Activated T-helper 9 cell treated with anti-CD3 and anti-CD28 coated beads, Interleukin-2, amount 50 U/mL, for 16 hours (primary cell): ENCODE measurements at places on chromosomes 2 and 18.

- no peak for DNase-seq
Observed at GRCh38 chr2:84963692-84964405, 7.1 kb upstream of the KCMF1 start.

DNA sequence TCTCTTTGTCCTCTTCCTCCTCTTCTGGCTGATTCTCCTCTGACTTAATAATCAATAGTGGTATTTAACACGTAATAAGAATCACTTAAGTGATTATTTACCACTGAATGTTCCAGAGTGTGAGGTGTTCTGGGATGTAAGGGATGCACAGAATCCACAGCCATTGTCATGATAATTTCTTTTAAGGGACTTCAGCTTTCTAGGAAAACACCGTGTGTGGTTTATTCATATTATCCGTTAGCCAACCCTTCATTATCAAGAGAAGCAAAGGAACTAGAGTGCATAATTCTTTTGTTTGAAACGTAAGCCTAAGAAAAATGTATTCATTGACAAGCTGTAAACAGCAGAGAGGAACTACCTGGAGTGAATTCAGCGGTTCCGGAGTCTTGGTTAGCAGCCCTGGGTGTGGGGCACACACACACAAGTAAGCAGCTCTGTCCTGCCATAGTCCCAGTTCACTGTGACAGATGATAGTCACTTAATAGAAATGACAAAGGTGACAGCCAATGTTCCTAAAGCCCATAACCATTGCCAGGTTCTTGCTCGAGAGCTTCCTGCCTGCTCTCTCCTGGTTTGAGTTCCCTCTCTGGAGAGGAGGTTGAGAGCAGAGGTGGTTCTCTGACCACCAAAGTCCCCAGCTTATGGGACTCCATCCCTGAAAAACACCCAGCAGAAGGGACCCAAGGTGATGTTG lies 101.9 kb downstream of the ACOXL start:
- DNase-seq, result no peak

GRCh38 chr2:273333-273732 lies 8.6 kb downstream of the ACP1 start:
- no peak for DNase-seq

- DNase-seq, result no peak
Observed at GRCh38 chr2:3659447-3660432, 1.7 kb downstream of the ALLC start.

- no peak for DNase-seq
Observed at GRCh38 chr2:144067506-144067905, 452.4 kb downstream of the ZEB2 start.

DNA sequence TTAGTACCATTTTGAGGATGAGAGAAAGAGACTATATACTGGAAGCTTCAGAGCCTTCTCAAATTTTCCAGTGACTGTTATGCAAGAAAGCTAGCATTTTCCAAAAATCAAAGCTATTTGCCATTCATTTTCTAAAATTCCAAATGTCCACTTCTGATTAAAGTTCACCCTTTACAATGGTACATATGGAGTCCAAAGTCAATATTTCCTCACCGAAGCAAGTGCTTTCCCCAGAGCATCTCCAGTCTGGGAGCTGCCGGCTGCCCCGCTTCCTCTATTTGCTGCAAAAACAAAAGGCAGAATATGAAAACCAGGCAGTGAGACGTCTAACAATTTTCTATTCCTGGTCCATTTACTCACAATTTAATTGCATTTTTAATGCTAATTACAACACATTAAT lies 302.0 kb upstream of the CCDC68 start:
- DNase-seq, result no peak

DNA sequence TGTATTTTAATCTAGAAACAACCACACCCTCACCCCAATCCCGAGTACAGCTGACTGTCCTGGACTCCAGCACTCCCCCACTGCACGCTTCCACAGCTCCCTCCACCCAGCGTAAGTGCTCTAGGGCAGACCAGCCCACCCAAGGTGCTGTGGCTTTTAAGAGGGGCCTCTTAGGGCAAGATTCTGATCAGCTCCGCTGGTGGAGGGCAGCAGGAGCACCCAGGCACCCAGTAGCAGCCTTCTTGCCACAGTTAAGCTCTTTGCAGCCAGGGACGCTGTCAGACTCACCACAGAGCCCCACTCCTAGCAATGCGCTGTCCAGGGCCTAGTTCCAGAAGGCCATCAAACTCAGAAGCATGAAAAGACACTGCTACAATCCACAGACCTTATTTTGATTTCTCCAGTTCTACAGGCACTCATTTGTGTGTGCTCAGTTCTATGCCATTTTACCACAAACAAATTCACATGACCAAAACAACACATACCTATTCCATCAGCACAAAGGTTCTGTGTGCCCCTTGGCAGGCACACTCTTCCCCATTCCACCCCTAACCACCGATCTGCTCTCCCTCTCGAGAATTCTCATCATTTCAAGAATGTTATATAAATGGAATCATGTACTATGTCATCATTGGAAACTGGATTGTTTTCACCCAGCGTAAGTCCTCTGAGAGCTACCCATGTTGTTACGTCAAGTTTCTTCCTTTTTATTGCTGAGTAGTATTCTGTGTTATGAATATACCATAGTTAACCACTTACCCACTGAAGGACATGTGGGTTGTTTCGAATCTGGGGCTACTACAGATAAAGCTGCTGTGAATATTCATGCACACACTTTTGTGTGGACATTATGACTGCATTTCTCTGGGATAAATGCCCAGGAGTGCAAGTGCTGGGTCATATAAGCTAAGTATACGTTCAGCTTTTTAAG lies 40.4 kb downstream of the PTPN2 start:
- no peak for DNase-seq

DNA sequence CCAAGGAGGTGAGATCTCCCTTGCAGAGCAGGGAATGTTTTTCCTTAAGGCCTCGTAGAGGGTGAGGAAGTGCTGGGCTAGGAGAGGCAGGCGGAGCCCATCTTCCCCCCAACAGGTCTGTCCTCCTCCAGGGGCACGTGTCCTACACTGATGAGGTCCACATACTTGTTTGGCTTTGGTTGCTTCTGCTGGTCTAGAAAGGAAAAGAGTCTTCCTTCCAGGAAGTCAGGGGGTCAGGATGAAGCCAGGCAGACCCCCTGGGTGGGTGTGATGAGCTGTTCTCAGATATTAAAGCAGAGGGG lies 6.0 kb downstream of the SH3BP4 start:
- DNase-seq, result no peak

- no peak for DNase-seq
Observed at GRCh38 chr2:201794294-201794693, 12.0 kb upstream of the CDK15 start.

DNA sequence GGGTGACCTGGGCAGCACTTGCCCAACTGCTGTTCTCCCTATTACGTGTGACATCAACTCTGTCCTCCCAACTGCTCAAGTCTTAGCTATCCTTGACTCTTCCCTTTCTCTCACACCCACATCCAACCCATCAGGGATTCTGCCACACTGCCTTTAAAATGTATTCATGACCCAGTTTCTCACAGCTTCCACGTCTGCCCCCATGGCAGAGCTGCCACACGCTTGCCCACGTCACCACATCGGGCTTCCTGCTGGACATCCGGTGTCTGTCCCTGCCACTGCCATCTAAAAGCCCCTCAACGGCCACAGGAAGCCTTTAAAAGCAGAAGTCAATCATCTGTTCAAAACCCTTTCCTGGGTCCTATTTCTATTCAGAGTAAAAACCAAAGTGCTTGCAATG lies 233.1 kb upstream of the POU3F3 start:
- no peak for DNase-seq

DNA sequence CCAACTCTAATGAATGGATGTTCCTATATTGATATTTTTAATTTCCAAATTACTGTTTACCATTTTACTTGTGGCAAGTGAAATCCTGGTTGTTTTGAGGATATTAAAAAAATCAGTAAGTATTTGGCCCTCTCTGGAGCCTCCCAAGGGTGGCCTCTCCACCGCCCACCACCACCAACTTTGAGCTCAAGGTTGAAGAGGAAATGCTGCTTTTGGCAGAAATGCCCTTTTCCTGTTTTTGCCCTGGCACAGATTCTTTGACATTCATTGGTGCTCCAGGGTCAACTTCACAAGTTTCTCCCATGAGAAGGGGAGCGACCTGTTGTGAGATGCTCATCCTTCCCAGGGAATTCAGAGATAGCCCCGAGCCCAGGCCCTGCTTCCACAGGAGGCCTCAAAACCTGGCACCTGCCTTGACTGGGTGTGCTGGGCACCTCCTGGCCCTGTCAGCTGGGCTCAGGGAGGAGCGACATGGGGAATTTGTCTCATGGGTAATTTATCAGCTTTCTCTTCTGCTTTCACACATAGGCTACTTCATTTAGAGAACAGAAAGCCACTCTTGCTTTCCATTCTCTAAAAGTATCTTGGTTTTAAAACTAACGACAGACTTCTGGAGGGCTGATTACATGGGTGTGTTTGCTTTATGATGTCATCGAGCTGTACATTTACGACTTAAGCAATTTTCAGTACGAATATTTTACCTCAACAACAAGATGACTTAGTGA lies 6.9 kb downstream of the CD8A start:
- no peak for DNase-seq

DNA sequence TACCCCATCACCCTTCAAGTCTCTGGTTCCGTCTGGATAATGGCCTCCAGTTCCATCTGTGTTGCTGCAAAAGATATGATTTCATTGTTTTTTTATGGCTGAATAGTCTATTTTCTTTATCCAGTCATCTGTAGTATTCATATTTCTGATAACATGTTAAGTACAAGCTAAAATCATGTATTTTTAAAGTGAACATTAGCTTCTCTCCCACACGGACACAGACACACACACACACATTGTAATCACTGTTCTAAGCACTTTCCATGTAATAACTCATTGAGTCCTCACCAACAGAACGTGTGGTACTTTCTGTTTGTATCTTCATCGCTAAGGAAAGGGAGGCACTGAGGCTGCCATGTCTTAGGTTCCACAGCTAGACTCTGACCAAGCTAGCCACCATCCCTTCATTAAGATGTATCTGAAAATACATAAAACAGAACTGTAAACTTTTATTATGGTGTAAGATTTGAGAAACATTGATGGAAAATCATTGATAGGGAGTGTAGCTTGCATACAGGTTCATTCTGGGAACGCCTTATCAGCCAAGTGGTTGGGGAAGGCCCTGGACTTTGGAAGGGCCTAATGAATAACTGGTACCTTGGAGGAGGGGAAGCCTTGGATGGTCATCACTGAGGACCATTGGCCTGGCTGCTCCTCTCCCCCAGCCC lies 8.1 kb downstream of the NCK2 start:
- no peak for DNase-seq

DNA sequence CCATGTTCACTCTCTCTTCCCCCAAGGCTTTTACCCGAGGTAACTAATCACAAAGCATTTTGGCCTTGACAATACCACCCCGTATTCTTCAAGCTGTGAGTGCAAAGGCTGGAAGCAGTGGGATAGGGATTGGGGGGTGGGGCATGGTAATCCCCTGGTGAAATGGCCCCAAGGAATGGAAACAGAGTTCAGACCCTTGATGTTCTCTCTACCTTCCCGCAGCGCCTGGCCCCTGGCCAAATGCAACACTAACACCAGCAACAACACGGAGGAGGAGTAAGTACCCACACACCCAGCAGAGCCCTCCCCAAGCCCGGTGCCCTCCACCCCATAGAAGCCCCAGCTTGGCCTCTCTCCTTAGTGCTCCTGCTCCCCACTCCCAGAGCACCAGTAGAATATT lies 36.9 kb downstream of the CNGA3 start:
- DNase-seq, result no peak

GRCh38 chr2:239316562-239317465 lies 84.0 kb downstream of the HDAC4 start:
- DNase-seq, result no peak

- DNase-seq, result peak; percentile 20
Observed at GRCh38 chr2:43877782-43878464, 39.2 kb downstream of the ABCG8 start.

- no peak for DNase-seq
Observed at GRCh38 chr2:230908092-230908594, 16.9 kb downstream of the GPR55 start.

DNA sequence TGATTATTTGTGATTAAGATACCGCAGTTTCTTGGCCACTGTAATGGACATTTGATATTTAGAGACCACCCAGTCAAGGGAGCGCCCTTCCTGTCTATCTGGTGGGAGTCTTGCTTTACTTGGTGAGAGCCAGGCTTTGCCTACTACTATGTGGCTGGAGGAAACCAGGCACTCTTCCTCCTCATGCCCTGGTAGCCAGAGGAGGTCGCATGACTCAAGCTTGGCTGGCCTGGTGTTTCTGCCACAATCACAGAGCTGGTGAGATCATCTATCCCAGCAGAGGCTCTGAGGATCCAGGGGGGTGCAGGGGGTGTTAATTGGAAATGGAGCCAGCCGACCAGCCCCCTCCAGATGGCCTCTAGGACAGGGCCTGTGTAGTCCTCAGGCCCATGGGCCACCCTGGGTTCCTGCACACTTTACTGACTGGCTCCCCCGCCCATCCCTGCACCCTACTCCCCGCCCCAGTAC lies 46.8 kb upstream of the BIN1 start:
- DNase-seq, result no peak
